Stimulated activated CD4-positive, alpha-beta T cell treated with anti-CD3 and anti-CD28 coated beads, Interleukin-1b, Interleukin-23, amount 100 ng/mL, for 1 hour (primary cell): ENCODE measurements at places on chromosomes 4 and X.

GRCh38 chr4:142262956-142263355 lies 583.1 kb downstream of the INPP4B start:
- DNase-seq = no peak

DNA sequence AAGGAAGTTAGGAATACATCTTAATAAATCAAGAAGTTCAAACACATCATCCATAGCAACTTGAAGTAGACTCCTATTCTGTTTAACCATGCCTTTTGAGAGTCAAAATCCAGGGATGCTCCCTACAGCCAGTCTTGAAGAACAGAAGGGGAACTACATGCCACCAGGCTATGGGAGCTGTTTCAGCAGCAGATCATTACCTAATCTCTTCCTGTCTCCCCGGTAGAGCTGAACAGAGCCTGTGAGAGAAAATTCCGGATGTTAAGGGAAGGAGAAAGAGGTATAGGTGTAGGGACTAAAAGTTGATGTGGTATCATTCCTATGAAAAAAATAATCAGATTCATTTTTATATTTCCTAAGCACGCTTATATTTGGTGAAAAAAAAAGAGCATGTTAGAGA lies 352.2 kb downstream of the SPRY1 start:
- no peak for DNase-seq

DNA sequence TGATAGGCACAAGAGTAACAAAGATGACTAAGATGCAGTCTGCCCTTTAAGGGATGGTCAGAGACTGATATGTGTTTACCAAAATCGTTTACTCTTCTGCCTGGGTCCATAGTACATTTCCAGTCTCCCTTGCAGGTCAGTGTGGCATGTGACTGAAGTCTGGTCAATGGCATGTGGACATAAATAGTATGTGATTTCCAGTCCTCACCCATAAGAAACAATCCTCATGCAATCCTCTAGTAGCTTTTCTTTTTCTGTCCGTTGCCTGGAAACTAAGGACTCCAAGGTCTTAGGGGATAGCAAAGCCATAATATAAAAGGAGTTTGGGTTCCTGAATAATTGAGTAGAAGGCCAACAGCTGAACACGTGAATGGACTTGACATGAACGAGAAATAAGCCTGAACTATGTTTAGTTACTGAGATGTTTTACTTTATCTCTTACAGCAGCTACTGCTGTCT lies 1.1 kb downstream of the SLC9B2 start:
- DNase-seq = no peak

DNA sequence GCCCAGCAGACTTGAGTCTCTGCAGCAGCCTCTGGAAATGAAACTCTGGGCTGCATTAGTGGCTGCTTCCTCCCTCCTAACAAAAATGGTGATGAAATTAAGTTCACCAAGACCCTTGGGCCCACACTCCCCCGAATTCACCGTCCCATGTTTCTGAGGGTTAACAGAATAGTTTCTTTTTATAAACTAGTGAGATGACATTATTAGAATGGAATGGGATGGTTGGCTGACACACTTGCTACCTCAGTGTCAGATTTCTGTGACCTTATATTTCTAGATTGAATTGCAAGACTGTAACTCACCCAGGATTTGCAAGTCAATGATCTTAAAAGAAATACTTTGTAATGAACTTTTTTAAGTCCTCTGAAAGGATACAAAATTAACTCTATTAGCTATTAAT lies 127.1 kb downstream of the SHROOM3 start:
- DNase-seq = no peak

GRCh38 chr4:168832763-168833575 lies 177.1 kb downstream of the CBR4 start:
- no peak for DNase-seq

DNA sequence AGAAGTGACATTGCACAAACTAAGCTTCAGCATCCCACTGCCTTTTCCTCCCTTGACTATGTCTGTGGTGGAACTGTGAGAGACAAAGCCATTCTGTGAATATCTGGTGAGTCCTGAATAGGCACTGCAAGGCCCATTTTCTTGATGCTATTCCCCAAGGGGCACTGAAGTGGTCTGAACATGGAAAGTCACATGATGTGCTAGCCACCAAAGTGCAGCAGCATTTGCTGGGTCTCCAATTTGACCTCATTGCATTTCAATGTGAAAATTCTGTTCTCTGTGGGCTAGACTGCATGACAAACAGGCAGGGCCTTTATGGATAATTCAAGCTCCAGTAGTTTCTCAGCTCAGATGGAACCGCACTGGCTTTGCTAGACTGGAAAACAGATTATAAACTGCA lies 627.4 kb upstream of the BOD1L1 start:
- no peak for DNase-seq

GRCh38 chr4:187016101-187016500 lies 292.4 kb upstream of the FAT1 start:
- DNase-seq = no peak
